ENCODE measurements at places on chromosomes 12 and 14.

GRCh38 chr12:14782756-14783155 is 20.5 kb downstream of the WBP11 start:
- DNase-seq = no peak

GRCh38 chr12:84157170-84157569 is 755.4 kb downstream of the SLC6A15 start:
- DNase-seq = no peak

DNA sequence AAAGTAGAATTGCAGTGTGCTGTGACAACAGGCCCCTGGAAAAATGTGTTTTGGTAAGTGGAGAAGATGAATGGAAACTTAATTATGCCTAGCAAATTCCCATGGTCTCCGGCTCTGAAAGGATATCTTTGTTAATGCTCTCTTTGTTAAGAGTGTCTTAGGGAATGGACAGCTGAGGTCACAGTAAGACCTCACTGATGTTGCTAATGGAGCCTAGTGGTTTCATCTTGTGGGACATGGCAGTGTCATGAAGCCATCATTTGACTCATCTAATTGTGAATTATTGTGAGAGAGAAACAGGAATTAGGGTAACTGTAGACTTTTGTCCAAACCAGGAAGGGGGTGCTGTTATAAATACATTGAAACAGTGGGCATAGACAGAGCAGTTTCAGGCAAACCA is 330.3 kb downstream of the TMTC2 start:
- DNase-seq = no peak

DNA sequence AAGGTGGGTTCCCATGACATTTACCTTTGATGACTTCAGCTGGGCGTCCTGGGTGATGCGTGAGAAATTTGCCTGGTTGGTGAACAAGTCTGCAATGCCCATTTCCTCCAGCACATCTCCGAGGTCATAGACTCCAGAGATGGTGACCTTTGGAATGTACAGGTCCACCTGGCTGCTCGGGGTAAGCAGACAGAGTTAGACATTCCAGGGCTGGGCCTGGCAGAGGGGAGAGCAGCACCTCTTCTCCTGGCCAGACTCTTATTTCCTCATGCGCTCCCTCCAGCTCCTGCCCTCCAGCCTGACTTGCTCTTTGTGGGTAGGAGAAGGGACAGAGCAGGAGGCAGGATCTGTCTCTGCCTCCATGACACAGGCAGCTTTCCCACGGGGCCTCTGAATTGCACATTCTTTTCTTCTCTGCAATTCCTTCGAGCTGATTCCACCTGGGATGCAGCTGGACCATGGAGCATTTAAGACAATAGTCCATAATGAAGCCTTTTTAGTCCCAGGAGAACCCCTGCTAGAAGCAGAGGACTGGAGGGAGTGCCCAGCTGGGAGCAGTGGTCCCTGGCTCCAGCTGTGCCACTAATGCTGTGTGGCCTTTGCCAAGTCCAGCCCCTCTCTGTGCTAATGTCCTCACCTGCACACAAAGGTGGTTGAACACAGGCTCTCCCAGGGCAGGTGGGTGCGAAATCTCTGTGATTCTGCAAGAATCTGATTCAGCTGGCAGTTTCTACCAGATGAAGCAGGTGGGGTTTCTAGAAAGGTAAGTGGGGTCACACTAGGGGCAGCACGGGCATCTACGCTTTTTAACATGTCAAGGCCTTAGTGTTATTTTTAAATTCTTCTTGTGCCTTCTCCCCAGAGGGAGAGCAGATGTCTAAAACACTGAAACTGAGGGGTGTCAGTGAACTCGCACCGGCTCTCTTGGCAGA is 13.2 kb upstream of the SERPINA10 start:
- no peak for DNase-seq

GRCh38 chr14:99937475-99938244 is 127.6 kb upstream of the EVL start:
- no peak for DNase-seq

DNA sequence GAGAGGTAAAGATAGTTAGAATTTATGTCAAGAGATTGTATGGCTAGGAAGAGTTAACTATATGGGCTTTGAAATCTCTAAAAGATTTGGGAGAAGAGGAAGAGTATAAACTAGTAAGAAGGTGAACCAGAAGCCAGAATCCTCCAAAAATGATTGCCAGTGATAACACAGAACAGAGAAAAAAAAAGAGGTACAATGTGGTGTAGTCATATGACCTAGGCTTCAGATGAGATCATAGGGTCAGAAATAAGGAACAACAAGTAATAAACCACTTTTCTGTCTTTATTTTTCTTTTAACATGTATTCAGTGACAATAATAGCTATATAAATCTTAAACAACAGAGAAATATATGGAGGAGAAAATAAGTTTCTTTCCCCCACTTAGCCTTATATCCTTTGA is 2.0 kb upstream of the NECAP1 start:
- DNase-seq = no peak

DNA sequence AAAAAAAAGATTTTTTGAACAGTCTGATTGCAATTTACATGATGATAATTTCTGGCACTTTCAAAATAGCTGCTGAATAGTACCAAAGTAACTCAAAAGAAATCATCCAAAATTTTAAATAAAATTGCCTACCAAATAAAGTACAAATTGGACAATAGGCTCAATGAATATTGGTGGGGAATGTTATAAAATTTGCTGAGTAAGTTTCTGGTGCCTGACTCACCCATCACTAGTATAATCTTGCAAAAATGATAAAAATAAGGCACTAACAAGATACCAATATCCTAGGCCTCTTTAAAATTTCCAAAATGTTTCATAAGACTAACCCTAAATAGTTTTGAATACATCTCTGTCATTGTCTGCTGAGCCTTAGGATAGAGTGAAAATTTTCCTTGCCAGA is 145.3 kb upstream of the LRFN5 start:
- DNase-seq = no peak

GRCh38 chr12:18951218-18951617 is 178.3 kb upstream of the PLEKHA5 start:
- DNase-seq = no peak

- no peak for DNase-seq
These were observed 79.2 kb upstream of the PTHLH start for GRCh38 chr12:28051516-28052354.

DNA sequence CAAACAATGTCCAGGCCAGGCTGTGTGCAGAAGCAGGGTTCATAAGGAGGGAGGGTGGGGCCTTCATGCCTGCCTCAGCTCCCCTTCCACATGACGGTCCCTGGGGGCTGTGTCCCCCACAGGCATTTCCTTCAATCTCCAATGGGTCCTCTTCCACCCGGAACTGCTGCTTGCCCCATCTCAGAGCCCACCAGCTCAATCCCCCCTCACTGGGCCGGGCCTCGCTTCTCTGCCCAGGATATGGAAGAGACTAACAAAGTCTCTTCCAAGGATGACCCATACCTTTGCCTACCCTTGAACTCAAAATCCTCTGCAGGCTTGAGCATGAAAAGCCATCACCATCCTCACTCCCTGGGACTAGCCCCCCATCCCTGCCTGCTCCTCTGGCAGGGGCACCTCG is 28.4 kb upstream of the FAM181A start:
- no peak for DNase-seq

- peak; percentile 5 for DNase-seq
These were observed 12.3 kb downstream of the BRAP start for GRCh38 chr12:111673503-111673902.

GRCh38 chr12:85310456-85311076 is 30.5 kb downstream of the ALX1 start:
- DNase-seq = no peak

DNA sequence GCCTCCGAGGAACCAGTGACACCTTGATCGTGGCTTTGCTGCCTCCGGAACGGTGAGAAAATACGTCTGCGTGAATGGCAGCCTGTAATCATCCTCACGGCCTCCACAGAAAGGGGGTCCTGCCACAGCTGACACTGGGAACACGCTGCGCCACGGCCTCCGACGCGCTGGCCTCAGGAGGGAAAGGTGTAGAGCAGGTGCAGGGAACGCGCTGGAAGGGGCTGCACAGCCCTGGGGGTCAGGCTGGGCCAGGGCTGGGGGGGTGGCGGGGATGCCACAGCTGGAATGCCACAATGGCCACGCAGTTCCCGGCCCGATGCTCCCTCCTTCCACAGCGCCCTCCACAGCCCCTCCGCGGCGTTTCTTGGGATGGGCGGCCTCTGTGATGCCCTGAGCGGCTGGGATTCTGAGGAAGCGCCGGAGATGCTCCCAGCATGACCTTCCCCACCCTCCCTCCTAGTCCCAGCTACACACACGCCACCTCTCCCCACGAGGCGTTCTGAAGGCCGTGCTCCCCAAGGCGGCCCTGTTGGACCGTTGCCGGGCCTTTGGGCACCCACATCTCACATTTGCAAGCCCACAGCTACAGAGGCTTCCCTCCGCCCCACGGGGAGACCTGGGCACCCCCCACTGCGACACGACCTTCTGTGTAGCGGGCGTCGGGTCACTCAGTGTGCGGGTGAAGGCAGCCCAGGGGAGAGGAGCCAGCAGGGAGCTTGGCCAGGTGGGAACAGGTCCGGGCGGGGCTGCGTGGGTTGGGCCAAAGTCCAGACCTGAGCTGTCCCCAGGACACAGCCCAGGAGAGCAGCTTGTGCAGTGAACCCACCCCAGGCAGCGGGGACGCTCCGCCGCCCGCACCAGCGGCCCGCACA is 31.8 kb upstream of the GALNT9 start:
- no peak for DNase-seq

DNA sequence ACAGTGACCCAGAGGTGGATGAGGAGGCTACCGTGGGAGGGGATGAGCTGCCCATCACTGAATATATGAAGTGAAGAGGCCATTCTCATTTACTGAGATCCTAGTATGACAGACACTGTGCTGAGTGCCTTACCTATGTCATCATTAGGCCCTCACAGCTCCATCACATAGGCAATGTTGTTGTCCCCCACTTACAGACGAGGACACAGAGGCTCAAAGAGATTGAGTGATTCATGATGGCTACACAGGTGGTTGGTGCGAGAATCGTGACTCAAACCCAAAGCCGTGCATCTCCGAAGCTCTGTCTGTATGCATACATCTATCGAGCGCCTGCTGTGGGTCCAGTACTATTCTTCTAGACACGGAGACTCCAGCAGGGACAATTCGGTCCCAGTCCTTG is 5.9 kb upstream of the CCDC197 start:
- DNase-seq = no peak

DNA sequence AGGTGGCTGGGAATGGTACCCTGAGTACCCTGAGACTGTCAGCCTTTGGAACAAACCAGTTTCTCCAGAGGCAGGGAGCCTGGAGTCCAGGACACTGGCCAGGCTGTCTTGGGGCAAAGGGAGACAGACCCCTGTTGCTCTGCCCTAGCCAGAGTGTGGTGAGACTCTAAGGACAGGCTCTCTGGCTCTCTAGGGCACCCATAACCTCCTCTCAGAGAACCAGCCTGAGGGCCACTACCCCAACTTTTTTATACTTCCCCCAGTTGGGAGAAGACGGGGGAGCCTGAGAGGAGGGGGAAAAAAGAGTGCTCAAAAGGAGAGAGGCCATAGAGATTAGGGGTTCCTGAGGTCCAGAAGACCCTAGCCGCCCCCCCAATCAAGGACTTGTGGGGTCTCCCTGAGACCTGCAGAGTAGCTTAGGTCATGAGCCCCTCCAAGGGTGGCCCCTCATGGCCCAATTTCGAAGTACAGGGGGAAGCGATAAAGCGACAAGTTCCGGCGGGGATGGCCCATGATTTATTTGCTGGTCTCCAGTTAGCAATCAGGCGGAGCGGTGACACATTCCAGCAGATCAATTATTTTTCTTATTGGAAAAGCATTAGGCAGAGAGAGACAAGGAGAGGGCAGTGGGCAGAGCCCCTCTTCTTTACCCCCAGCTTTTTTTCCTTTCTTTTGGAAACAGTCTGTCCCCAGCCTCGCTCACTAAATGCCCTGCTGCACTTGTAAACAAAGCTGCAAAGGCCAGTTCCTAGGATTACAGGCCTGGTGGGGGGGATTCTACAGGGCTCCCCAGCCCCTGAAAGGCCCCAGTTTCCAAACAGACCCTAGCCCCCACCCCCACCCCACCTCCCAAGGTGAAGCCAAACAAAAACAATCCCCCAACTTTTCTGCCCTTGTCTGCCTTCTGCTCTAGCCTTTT is 1.5 kb downstream of the HOXC8 start:
- no peak for DNase-seq

GRCh38 chr12:113055594-113056380 is 743 bp upstream of the DTX1 start:
- no peak for DNase-seq

DNA sequence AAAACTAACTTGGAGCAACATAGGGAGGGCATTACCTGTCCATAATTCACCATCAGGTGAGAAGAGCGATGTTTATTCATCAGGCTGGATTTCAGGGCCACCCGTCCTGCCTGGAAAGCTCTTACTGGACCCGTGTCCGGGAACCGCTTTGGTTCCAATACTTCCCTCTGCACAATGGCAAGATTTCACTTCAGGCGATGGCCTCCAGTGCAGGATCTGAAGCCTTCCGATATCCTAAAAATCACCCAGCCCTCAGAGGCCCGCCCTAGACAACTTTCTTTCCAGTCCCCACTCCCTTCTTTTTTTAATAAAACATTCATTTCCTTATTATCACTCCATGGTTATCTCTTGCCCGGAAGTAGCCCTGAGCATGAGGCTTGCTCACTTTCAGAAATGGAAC is 92.5 kb downstream of the BCL11B start:
- no peak for DNase-seq

- no peak for DNase-seq
These were observed 11.1 kb upstream of the INF2 start for GRCh38 chr14:104678346-104678745.

DNA sequence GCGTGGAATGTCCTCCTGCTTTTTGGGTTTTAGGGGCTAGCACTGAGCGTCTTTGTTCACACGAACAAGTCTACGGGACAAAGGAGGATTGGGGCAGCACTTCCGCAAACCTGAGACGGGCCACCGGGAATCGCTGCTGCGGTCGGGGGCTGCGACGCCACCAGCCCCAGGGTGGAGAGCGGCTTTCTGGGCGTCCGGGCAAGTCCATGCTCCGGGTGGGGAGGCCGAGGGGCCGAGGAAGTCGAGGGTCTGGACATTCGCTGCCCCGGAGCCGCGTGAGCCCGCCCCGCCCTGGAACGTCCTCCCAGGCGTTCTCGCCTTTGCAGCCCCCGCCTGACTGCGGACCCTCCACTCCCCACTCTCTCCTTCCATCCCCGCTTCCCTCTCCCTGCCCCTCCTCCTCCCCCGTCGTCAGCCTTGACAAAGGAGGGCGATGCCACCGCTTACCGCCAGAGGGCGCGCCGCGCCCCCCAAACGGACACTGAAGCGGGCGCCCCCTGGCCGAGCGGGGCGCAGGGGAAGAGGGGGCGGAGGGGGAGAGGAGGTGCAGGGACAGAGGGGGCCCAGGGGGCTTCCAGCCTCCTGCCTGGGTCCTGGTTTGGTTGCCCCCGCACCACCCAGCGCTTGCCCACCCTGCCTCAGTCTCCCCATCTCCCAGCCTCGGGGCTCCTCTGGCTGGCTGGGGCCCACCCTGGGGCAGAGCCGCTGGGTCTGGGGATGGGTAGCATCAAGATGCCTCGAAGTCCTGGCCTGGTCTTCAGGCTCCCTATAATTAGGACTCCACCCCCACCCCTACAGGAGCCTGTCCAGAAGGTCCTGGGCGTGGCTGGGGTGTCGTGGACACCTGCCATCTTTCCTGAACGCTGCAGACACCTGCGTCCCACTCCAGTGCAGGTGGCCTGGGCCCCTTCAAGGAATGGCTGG is 39.1 kb upstream of the INF2 start:
- peak; percentile 60 for DNase-seq

GRCh38 chr14:68512088-68512487 is 280.8 kb downstream of the ZFP36L1 start:
- DNase-seq = no peak

Data from hippocampal formation (tissue), 2 donors.